ENCODE measurements at places on chromosomes 16 and 17.

- no peak for DNase-seq
These were observed 25.3 kb downstream of the DBNDD1 start for GRCh38 chr16:89993971-89994370.

DNA sequence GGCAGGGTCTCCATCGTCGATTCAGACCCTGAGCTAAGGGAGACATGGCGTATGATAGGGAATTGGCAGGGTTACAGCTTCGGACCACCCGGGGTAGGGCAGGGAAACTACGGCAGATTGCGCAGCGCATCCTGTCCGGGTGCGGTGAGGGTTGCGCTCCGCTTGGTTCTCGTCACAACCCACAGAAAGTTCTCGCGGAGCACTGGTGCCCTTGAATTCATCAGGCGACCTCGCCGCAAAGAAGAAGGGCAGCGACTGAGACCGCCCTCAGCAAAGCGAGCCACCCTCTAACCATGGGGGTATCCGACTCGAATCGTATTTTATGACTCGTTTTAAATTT, 1.2 kb downstream of the HS3ST3B1 start:
- peak; percentile 69 for DNase-seq

DNA sequence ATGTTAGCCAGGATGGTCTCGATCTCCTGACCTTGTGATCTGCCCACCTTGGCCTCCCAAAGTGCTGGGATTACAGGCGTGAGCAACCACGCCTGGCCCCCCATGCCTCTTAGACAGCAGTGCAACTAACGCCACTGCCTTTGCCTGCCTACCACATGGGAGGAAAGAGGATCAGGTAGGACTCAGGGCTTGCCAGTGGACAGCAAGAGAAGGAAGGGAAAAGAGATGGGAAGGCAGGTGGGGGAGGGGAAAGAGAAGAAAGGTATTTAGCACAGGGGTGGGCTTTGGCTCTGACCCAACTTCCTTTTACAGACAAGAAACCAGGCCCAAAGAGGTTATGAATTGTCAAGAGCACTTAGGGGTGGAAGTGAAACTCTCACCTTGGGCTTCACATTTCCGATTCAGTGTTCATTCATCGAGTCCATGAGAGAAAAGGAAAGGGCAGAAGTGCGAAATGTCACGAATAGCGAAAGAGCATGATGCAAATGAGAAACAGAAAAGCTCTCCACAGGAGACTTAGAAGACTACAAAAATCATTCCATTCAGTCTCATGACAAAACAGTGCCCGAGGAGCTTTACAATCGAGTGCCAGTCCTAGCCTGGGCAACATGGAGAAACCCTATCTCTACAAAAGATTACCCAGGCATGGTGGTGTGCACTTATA, 36.4 kb downstream of the CDK5R1 start:
- DNase-seq, result no peak

DNA sequence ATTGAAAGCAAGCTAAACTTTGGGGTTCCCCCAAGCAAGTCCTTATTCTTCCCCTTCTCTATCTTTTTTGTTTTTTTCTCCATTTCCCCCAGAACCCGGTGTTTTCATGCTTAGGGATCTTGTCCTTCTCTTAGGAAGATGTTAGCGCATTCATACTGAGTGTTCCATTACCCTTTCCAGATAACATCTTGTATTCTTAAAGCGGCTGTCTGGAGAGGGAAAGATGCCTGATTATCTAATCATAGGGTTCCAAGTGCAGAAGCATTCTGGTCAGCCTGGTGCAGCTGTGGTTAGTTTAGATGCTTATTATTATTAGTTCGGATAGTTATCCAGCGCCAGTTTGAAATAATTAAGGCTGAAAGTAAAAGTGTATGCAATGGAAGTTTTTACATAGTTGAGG, 2.0 kb downstream of the TOM1L1 start:
- no peak for DNase-seq

DNA sequence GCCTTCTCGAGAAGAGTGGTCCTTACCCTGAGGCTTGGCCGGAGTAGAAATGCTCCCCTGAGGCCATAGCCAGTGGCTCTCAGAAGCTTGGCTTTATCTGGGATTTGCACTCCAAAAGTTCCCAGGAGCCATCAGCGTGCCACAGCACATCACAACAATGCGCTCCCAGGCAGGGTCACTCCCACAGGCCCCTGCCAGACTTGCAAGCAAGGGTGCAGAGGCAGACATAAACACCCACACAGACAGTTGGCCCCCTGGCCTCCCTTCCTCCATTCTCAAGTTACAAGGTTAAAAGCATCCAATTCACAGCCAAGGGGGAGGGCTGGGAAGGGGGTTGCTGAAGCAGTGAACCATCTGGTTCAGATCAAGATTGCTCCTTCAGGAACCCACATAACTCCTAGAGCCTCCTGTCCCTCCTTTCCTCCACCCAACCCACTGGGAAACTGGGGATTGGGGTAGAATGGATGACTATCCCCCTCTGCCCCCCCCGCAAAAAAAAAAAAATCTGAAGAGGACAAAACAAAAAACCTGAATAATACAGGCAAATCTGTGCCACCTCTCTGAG, 1.8 kb downstream of the ST3GAL2 start:
- peak; percentile 85 for DNase-seq
